ENCODE measurements at places on chromosomes 6 and 20.

DNA sequence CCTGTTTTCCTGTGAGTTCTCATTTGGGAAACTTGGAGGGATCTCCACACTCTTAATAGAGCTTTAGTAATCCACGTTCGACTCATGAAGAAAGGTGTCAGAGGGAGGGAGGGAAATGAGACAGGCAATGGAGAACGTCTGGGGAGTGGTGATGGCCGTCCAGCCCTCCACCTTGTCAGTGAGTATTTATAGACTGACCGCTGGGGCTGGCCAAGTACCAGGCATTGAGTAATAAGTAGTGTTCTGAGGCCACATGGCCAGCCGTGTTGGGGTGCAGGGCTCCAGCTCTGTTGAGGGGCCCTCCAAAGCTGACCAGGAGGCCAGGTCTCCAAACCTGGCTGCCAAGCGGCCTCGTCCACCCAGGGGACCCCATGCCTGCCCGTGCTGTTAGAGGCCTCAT lies 11.3 kb upstream of the DSN1 start:
- no peak for DNase-seq

DNA sequence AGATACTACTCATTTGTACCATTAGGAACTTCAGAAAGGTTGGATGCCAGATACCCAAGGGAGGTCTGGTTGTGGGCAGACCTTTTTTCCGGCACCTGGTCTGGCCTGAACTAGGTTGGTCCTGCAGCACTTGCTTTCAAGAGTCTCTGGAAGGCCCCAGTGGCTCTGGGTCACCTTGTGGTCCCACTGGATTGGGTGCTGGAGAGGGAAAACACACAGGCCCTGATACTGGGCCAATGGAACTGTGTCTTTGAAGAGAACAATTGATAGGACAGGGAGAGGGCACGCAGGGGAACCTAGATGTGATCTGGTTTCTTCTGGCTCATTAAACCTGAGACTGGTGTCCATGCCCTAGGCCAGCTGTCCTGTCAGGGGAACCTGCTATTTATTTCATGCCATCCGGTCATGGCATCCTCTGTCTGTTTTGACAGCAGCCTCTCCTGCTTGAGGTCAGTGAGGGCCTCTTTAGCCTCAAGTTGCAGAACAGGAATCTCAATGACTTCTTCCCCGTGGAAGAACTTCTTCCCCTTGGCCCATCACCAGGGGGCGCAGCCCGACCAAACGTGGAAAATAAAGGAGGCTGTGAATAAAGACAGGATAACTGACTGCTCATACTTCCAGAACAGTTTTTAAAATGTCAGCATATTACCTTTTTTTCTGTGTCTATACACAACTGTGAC lies 25.0 kb downstream of the TAF8 start:
- DNase-seq: peak; percentile 11

DNA sequence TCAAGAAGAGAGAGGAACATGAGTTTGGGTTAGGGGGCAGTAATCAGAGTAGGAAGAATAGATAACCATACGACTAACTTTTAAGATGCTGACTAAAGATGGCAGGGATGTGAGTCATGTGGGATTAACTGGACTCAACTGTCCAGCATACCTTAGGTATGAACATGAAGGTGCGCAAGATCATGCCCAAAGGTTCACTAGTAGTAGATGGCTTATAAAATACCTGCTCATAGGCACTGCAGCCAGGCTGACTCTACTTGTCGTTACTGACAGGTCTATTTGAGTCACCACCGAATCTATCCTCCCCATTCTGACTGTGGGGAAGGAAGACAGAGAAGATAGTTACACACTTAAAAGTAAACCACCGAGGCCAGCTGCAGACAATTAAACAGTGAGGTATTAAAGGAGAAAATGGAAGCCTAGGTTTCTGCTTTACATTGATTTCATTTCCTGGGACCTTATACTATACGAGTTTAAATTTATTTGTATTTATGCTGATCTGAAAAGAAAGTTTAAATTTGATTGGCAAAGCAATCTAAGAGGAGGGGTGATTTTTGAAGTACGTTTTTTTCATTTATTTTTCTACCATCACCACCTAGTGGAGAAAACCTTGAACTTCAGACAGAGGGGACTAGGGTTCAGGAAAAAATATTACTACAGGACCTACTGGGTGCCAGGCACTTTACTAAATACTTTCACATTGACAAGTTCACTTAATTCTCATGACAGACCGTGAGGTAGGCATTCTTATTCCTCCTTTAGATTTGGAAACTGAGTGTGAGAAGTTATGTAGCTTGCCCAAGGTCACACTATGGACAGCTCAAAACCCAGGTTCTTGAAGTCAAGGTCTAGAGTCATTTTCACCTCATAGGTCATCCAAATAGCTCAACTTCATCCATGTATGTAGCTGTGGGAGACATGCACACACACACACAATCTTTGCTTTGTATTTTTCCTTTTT lies 4.0 kb upstream of the WRNIP1 start:
- DNase-seq: no peak

DNA sequence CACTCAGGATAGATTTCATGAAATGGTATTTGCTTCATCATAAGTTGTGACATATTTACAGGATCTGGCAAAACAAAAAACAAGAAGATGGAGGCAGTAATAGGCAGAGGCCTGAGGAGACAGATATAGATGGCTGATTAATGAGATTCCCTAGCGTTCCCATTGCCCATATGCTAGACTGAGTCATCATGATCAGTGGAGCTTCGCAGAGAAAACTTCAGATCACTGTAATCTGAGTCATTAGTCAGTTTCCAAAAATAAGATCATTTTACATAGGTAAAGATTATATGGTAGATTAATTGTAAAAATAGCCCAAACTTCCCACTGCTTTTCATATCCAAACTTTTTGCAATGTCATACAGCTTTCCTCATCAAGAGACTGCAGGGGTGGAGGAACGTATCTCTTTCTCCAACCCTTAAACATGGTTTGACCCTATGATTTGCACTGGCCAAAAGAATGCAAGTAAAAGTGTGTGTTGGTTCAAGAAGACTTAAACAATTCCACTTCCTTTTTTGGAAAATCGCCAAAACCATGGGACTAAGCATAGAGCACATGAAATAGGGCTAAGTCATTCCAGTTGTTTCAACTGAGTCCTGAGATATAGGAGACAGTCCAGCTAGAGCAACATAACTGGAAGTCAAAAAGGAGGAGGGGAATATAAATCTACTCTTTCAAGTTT lies 626.0 kb downstream of the RNF144B start:
- no peak for DNase-seq

GRCh38 chr6:27514906-27515495 lies 42.1 kb upstream of the ZNF184 start:
- no peak for DNase-seq

DNA sequence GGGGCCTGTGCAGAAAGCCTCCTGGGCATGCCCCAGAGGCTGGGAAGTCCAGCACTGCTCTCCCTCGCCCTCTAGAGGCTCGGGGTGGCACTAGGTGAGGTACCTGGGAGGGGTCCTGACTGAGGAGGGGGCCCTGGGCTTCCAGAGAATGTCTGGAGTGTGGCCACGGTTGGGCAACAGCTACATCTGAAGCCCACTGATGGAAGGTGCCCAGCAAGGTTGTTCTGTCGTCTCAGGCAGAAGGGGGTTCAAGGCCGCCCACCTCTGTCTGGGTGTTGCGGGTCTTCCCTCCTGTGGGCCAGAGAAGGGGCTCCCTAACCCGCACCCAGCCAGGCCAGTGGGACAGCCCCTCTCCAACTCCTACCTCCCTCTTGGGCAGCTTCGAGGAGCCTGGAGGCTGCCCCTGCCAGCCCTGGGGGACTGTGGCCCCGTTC lies 11.4 kb upstream of the VEGFA start:
- DNase-seq: no peak

GRCh38 chr6:165721356-165721755 lies 58.3 kb upstream of the PDE10A start:
- no peak for DNase-seq

GRCh38 chr6:143271024-143271423 lies 179.5 kb downstream of the ADAT2 start:
- no peak for DNase-seq

DNA sequence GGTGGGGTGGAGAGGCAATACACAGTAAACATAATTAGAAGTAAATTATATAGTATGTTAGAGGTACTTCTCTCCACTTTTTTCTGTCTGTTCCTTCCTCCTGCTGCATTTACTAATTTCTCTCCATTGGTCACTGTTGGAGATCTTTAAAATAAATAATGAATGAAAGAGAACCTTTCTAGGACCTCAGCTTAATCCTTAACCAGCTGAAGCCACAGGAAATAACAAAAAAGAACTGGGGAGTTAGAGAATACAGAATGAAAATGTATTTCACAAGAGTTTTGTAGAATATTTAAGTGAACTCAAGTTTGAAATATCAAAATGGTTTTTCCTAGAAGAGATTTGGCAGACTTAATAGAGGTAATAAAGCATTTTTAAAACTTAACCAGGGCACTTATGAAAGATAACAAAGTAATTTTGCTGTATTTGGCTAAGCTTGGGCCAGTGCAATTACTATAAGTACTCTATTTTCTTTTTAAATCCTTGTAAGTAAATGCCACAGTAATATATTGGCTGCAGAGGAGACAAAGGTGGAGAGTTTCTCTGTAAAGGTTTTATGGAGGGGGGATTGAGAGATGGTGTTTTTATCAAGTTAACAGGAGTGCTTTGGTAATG lies 405.0 kb downstream of the CDKAL1 start:
- DNase-seq: no peak

DNA sequence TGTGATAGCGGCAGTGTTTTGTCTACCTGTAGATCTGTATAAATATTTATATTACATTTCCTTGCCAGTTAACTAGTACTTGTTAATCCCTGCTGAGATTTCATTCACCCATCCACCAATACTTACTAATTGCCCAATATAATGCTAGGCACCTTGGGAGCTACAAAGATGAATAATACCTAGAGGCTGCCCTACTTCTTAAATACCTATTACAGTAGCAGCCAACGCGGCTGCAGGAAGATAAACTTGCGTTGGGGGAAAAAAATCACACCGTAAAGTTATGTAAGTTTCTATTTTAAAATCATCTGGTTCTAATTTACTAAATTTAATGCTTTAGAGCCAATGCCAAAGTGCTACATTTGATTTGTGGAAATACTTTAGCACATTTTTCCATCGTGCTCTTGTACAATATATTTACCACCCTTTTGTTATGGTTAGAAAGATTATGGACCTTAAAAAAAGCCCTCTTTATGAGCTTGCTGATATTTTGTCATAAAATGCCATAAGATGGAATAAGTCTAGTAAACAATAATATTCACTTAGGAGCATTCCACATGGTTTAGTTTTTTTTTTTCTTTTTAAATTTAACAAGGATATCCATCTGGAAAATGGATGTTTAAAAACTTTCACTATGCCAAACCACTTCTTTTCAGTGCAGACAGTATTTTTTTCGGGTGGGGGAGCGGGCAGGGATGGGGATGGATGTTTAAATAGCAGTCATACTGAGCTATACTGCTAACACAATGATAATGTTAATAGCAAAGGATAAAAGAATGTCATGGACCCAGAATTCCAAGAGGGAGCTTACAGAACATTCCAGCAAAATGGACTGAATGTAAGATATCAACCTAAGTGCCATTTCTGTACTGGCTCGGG lies 13.2 kb upstream of the NEDD9 start:
- DNase-seq: no peak

DNA sequence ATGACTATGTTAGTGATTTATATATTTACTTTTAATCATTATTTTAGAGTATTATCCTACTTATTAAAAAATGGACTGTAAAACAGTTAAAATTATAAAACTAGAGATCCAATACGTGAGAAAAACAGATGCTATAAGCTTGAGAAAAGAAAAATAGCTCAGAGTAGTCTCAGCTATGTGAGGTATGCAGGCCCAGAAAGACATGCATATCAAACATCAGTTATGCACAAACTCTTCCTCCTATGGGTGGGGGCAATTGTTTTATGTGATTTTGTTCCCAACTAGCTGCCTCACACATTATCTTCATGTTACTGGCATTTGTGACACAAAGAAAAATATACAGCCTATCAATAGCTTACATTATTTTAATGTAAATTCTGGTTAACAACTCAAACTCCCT lies 28.8 kb downstream of the RARS2 start:
- DNase-seq: no peak

- DNase-seq: no peak
Measured at GRCh38 chr20:47300071-47300470, 56.4 kb downstream of the ZMYND8 start.

- DNase-seq: no peak
Measured at GRCh38 chr6:39901116-39901655, 33.1 kb downstream of the MOCS1 start.

GRCh38 chr6:9851541-9852380 lies 563.1 kb downstream of the TFAP2A start:
- no peak for DNase-seq

GRCh38 chr6:34273242-34273805 lies 24.5 kb upstream of the SMIM29 start:
- DNase-seq: no peak

DNA sequence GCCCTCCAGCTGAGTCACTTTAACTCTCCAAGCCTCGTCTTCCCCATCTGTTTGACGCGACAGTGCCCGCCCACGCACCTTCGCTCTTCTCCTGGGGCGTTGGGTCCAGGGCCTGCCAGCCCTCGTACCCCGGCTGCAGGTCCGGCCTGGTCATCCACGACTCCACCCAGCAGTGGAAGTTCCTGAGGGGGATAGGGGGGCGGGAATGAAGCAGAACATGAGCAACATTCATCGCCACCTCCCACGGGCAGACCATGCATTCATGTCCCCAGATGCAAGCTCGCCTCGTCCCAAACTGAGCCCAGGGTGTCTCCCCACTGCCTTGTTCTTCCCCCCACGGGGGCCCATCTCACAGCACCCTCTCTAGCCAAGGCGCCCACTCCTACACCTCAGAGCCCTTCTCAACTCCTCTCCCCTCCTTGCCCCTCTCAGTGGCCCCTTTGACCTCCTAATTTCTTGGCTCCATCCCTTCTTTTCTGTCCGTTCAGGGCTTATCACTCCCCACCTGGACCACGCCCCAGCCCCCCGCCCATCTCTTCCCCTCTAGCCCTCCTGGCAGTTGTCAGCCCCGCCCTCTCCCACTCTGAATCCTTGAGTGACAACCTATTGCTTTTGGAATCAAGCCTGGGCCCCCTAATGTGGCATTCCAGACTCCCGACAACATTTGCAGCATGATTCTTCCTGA lies 23.7 kb downstream of the TGM2 start:
- no peak for DNase-seq

GRCh38 chr6:166739976-166740318 lies 112.9 kb upstream of the RPS6KA2 start:
- DNase-seq: no peak

- no peak for DNase-seq
Measured at GRCh38 chr20:46960536-46960935, 65.9 kb downstream of the EYA2 start.

GRCh38 chr20:43068482-43068881 lies 121.2 kb downstream of the PTPRT start:
- DNase-seq: no peak

DNA sequence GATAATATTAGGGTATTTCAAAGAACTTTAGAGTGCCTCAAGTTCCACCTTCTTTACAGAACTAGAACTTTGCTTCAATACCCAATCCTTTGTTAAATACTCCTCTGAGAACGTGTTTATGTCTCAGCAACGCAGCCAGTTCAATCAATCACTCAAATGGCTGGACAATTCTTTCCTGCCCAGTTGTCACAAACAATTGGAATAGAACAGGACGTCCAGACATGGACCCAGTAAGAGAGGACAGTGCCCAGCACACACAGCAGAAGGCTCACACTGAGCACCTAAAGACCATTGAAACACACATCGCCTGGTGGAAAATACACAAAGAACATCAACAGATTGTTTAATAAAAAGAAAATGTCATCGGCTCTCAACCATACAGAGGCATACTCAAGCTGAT lies 140.6 kb downstream of the TTLL2 start:
- DNase-seq: no peak

GRCh38 chr6:166655251-166655650 lies 28.2 kb upstream of the RPS6KA2 start:
- no peak for DNase-seq
